Hematopoietic multipotent progenitor cell treated with erythropoietin and hydrocortisone succinate and interleukin-3 and kit ligand, for 6 days (in vitro differentiated cells): ENCODE measurements at places on chromosomes 12 and 14.

DNA sequence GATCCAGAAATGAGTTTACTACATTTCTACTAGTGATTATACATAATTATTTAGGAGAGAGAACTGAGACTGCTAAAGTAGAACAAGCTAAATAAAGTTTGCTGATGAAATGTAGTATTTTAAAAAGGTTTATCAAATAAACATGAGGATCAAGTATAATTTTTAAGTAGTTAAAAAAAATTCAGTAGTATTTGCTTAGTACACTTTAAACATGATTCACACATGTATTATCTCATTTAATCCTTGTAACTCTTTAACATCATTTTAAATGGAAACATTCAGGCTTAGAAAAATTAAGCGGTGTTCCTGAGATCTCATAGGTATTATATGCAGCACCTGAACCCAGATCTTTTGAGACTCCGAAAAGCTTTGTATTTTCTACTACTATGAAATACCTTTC lies 8.7 kb downstream of the SNW1 start:
- no peak for DNase-seq

DNA sequence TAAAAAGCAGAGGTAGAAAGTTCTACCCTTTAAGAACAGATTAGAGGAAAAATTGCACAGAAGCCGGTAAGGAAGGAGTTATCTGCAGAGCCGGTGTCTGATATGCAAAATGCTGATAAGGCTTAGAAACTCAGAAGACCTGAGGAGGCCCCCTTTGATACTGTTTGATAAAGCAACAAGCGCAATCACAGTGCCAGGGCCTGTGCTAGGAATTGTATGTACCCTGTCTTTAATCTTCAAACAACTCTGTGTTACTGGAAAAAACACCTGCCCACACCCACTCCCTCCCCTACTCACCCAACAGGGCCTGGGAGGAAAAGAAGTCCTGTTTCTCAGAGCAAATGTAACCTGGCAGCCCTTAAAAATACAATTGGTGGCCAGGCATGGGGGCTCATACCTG lies 112.7 kb upstream of the FUT8 start:
- DNase-seq: peak; percentile 68

DNA sequence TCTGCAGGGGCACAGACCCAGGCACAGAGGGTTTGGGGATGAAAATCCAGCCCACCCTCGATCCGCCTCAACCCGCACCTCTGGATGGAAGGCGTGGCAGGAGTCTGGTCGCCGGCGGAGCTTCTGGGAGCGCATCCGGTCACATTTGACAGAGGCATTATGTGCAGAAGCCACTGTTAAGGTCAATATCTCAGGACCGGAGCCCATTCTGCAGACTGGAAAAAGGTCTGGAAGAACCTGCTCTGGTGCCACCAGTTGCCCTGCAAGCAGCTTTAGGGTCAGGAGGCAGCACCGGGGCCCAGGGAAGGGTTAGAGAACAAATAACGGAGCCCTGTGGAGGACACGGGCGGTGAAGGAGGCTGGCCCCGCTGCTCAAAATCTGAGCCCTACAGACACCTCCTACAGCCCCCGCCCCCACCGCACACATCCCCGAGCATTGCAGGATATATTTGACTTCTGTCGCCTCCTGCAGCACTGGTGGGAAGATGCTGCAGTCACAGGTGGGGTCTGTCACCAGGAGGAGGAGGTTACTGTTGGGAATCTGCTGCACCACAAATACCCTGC lies 25.1 kb upstream of the LRTM2 start:
- DNase-seq: no peak

GRCh38 chr14:65280653-65281052 lies 131.9 kb upstream of the FUT8 start:
- no peak for DNase-seq

DNA sequence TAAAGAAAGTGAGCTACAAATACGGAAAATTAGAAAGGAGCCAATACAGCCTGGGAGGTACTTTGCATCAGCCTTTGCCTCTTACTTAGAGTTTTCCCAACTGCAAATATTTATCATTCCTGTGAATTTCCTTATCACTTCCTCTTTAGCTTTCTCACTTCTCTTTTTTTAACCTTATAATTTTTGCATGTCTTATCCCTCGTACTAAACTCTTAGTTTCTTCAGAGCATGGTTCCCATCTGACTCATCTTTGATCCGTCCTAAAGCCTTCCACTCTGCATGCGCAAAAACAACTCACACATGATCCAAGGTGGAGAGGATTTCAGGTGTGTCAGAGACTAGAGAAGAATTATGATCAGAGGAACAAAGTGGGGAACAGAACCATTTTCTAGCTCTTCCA lies 9.6 kb upstream of the SNAPC1 start:
- DNase-seq: no peak

DNA sequence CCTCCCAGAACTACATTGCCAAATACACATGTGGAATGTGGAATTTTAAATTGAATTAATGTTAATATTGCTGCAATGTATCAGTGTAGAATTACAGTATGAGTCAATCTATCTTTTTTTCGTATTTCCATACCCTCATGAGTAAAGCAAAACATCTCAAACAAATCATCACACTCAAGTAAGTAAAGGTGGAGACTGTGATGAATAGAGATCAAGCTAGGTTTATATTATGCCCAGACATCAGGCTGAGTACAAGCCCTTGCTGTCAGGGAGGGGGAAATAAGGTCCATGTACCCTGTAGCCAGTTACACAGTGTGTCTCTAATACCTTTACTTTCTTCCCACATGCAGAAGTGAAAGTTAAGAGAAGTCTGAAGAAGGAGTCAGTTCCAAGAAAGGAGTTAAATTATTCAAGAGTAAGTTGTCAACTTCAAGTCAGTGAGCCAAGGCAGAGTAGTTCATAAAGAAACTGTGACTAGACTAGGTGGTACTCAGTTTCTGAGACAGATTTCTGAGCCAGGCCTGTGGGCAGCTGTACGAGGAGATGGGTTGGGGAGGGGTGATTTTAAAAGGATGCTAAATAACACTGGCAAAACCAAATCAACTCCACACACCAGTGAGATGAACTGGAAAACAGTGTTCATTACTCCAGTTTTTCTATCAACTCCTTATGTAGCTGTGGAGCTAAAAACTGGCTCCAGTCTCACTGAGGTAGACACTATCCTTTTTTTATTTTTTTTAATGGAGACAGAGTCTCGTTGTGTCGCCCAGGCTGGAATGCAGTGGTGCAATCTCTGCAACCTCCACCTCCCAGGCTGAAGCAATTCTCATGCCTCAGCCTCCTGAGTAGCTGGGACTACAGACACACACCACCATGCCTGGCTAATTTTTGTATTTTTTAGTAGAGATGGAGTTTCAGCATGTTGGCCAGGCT lies 23.8 kb upstream of the STK38L start:
- DNase-seq: no peak

DNA sequence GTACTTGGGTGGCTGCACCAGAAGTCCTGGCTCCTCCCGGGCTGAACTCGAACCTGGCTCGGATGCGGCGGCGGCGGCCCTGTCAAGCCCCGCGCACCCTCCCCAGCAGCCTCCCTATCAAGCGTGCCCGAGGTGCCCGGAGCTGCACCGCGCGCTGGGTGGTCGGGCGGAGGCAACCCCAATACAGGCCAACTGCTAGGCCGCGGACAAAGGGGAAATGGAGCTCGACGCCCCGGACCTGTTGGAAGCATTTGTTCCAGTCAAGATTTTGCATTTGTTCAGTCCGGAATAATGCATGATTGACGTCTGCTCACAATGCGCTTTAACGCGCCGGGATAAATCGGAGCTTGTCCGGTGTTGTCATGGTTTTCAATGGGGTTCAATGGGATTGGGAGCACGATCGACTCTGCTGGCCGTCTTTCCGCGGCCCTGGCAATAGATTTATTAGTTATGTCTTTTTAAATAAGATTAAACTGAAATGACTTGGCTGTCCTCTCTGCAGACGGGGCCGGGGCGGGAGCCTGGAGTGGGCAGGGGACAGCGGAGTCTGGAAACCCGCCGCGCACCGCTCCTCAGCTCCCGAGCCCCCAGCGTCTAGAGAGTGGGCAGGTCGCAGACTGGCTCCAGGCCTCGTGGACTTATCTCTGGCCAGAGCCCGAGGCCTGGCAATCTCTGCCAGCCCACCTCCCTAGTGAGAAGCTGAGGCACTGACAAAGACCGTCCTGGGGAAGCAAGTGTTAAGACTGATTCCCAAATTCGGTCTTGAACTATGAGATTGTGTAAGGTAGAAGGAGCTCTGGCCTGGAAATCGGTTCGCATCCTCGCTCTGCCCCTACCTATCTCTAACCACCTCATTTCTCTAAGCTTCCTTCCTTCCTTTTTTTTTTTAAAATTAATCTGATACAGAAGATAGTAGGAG lies 1.7 kb upstream of the NKX2-8 start:
- DNase-seq: no peak

- DNase-seq: no peak
Observed at GRCh38 chr12:108571609-108572165, 9.3 kb downstream of the ISCU start.

GRCh38 chr12:30010071-30011052 lies 226.6 kb upstream of the TMTC1 start:
- DNase-seq: no peak

- DNase-seq: no peak
Observed at GRCh38 chr12:123960029-123960735, 12.4 kb downstream of the CCDC92 start.

GRCh38 chr14:67221248-67221981 lies 19.8 kb upstream of the PALS1 start:
- DNase-seq: no peak

DNA sequence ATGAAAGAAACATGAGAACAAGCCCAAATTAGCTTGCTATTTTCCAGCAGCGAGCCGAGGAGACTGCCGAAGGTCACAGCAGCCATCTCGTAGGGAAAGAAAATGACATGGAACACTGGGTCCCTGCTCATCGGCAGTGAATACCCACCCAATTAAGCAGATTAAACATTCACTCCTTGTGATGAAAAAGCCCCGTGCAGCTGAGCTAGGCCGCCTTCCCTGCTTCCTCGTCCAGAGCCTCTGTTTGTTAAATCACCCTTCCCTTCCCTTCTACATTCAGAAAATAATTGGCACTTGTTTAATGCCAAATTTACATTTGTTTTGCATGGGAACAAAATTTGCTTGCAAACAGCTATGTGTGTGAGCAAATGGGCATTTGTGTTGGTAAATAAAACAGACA lies 342.5 kb downstream of the RMST start:
- no peak for DNase-seq

DNA sequence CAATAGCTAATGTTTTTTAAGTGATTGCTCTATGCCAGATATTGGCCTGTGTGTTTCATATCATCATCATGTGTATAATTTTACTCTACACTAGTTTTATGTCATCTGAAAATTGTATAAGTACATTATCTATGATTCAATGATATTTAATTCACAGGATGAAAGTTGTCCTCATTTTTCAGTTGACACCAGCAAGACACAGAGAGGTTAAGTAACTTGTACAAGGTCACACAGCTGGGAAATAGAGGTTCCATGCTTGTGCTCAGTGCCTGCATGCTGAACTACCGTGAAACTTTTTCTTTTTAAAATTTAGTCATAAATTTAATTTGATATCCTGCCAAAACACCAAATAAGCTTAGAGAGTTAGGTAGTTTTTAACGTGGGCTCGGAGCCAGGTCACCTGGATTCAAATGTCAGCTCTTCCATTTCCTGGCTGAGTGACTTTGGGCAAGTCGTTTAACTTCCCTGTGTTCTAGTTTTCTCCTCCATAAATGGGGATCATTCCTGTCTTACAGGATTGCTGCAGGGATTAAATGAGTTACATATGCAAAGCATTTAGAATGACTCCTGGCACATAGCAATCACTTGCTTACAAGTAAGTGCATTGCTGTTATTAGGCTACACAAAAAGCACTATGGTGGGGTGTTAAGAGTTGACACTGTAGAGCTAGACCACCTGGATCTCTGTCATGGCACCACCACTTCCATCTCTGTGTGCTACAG lies 183.9 kb downstream of the ETV6 start:
- DNase-seq: no peak

- peak; percentile 97 for DNase-seq
Observed at GRCh38 chr12:2697057-2697800, 97.5 kb upstream of the FKBP4 start.

DNA sequence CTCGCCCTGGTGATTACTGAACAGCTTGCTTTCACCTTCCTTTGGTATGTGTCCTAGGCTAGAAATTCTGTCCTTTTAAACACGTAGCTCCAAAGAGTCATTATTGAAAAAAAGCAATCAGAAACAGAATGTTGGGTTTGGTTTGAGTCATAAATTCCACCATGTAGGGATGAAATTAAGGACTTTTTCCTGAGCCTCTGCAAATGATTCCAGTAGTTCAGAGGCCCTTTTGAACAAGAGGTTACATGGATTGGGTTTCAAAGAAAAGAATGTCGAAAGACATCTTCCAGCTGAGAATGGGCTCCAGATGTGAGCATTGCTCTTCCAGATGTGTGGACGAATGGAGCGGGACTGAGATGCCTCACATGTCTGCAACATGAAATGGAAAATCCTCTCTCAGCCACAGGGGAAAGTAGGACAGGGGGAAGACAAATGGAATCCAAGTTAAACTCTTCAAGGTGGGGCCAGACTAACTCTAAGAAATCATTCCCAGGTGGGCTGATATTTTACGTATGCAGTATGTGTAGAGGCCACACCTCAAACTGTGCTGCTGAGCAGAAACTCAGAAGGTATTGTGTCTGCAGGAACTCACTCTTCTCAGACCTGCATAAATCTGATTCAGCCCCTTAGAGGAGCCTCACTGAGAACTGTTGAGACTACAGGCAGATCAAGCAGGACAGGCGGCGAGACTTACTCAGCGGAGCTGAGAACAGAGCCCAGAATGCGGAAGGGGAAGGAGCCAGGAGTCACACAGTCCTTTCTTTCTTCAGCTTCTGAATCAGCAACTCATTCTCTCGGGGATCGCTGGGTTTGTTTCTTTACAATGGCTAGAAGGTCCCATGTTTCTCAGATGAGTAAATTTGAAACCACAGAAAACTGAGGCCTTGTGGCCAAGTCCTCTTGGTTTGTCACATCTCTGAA lies 23.3 kb upstream of the EMP1 start:
- DNase-seq: peak; percentile 44

DNA sequence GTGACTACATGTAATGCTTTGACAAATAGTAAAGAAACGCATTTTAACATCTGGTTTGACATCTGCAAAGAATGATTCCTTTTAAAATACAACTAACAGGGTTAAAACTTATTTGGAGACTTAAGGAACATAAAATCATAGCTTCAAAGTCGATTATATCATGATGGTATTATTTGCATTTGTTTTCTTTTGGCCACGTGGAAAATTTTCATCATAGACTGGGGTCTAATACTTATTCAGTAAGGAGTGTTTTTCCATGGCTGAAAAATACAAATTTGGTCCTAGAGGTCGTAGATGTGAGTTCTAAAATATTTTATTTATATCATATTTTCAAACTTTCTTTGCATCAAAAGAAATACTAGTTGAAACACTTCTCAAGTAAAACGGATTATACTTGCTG lies 31.5 kb upstream of the LMNTD1 start:
- DNase-seq: no peak

DNA sequence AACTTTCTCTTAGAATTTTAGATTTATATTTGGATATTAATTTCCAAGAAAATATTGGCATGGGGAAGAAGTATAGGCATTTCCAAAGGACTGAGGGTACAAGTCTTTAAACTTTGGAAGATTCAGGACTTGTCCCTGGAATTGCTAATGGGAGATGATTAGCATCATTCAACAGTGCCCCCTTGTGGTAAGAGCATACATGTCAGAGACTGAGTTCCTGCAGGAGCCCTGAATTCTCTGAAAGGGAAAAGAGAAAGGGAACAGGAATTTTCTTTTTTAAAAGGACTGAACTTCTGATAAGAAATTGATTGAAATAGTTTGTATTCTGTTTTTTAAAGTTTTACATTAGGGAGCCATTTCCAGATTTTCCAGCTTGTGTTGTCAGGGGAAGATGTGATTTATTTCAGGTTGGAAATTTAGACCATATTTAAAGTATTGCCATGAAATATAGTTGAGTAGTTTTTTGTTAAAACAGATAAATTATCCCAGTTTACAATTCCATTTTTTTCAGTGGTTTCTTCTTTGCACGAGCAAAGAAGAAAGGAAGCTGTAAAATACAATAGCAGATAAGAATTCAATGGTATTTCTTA lies 44.0 kb upstream of the REP15 start:
- DNase-seq: peak; percentile 86
